ENCODE measurements at places on chromosomes 2 and 18.
A peak's percentile ranks its signal among the peaks of the same experiment; 100 is the strongest.

GRCh38 chr2:182077023-182077422 lies 91.4 kb downstream of the PPP1R1C start:
- no peak for DNase-seq

DNA sequence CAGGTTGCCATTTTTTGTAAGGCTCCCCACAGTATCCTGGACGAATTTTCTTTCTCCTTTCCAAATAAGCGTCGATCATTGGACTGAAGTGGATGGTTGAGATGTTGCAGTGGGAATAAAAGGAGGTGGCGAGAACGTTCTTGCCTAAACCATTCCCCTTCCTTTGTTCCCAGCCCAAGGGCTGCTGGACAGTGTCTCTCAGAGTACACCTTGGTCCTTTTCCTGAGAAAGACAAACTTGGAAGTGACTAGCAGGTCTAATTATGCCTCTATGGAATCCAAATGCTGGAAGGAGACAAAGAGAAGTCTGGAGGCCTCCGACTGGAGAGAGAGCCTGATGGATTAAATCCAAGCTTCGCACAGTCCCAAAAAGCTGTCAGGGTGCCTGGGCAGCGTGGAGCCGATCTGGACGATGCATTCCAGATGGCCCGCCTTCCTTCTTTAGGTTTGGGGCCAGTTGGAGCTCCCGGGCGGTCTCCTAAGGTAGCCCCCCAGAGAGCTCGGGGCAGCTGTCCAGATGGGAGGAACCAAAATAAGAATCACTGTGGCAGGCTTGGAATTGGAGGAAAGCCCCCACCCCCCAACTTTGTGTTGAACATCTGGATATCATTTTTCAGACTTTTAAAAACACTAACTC lies 186.8 kb downstream of the TMEM247 start:
- DNase-seq: no peak

DNA sequence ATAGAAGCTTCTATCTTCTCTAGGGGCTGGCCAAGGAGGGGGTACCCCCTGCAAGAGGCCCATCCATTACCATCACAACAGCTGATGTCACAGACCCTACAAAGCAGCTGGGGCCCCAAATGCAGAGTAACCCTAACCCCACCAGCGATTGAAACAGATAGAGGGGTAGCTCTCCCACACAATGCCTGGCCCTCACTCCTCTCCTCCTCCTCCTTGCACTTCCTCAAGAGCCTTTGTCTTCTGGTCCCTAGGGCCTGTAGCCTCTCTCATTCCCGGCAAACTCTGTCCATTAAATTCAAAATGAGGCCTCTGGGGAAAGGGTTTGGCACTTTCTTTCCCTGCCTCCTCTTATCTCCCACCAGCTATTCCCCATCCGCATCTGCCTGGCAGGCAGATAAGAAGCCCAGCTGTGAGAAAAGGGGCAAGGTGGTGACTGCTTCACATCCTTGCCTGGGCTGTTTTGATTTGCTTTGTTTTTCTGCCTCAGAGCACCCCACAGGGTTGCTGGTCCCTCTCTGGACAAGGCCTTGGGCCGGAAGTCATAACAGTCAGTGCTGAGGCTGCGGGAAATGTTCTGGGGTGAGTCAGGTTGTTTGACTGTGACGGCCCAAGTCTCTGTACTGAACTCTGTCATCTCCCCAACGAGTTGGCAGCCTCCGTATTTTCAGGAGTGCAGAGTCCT lies 26.1 kb upstream of the CYP26B1 start:
- no peak for DNase-seq

DNA sequence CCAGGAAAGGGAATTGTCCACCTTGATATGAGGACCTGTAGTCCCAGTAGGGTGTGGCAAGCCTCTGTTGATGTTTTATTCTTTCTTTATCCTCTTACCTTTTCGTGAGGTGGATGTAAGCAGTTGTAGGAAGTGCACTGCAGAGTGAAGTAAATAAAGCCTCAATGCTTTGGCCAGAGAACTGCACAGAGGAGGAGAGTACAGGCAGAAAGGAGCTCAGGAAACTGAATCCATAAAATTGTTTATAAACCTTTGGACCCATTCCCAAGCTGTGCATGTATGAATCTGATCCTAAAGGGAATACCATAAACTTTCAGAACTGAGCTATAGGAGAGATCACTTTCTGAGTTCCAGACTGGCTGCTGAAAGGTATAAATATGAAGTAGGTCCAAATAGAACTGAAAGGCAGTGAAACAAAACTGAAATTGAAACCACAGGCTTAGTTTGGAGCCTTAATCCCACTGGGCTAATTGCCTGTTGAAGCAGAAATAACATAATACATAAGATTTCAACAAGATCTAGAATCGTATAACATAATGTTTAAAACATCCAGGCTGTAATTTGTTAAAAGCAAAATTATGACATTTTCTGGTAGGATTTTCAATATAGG lies 17.9 kb upstream of the SLC9A4 start:
- DNase-seq: no peak

DNA sequence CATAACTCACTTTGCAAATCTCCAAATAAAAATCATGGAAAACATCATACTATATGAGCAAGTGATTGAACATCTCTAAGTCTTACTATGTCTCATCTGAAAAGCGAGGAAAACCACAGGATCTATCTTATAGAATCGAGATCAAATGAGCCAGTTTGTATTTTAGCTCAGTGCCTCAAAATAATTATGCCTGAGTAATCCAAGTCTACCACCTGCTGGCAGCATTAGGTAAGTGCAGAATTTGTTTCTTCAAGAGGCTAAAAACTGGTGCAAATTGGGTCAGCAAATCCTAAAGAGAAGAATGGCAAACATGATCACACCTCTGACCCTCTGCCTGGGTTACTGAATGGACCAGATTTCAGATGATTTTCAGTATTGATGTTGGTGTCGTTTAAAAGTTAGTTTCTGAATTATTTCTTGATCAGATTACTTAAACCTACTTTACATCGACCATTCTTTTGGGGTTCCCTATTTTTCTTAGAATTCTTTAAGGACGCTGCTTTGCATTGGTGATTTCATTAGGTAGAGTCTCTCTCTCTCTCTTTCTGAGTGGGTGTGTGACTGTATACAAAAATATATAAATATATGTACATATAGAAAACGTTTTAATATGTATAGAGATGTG lies 12.7 kb upstream of the FHOD3 start:
- no peak for DNase-seq

DNA sequence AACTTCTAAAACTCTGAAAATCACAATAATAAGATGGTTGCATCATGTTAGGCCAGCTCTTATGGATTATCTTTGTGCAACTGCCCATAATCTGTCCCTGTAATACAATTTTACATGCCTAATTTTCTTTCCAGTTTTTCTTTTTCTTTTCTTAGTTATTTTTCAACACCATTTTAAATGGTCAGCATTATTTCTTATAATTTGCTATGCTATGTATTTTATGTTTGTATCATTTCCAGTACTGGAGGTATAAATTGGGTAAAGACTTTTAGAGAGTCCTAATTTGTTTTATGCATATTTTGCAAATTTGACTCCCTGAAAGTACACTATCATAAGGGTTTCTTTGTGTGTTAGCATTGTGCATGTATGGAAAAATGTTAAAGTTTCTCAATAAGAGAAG lies 333.0 kb downstream of the CCDC178 start:
- DNase-seq: no peak

- no peak for DNase-seq
Observed at GRCh38 chr2:216947055-216947454, 87.2 kb upstream of the TNP1 start.

- DNase-seq: no peak
Observed at GRCh38 chr2:203347375-203347774, 19.2 kb downstream of the ABI2 start.

GRCh38 chr2:162212366-162212765 lies 30.9 kb downstream of the FAP start:
- no peak for DNase-seq

GRCh38 chr2:233353769-233354499 lies at the start of gene DGKD:
TSS of gene DGKD (plus strand) at chr2:233354494. CDS start at chr2:233354519, 25 bp downstream.
- peak; percentile 63 for DNase-seq

DNA sequence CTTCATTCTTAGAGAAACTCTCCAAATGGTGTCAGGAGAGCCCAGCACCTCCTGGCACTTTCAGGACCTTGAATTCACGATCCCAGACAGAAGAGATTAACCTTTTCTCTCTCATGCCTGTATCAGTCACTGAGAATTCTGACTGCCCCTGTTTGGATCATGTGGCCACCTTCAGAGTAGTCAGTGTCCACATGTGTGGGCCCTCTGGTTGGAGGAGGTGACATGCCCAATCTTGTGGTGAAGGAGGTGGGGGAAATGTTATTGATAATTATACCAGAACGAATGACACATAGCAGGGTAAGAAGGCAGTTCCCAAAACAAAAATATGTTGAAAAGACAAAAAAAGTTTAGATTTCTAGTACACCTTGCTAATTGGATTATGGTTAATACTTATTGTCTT lies 31.7 kb downstream of the UBXN4 start:
- no peak for DNase-seq

DNA sequence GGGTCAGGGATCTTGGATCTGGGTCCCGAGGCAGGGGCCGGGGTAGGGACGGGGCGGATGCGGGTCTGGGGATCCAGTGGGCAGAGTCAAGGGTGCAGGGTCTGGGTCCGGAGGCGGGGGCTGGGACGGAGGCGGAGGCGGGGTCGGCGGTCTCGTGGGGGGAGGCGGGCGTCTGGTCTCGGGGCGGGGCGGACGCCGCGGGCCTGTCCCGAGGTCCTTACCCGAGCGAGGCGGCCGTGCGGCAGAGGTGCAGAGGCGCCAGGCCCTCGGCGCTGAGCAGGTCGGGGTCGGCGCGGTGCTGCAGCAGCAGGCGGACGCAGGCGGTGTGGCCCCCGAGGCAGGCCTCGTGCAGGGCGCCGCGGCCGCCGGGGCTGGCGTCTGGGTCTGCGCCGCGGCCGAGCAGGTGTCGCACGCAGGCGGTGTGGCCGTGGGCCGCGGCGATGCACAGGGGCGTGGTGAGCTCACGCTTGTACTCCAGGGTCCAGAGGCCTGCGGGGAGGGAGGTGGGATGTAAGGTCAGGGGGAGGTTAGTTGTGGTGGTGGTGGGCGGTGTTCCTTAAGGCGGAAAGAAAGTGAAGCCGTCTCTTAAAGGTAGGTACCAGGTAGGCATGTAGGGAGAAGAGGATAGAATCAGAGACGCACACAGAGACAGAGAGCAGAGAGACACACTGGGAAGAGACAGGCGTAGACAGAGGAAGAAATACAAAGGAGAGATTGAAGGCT lies 26.6 kb downstream of the ASB18 start:
- no peak for DNase-seq

GRCh38 chr2:31028417-31028816 lies 109.8 kb downstream of the GALNT14 start:
- no peak for DNase-seq

- no peak for DNase-seq
Observed at GRCh38 chr2:72031346-72032110, 116.1 kb downstream of the CYP26B1 start.

DNA sequence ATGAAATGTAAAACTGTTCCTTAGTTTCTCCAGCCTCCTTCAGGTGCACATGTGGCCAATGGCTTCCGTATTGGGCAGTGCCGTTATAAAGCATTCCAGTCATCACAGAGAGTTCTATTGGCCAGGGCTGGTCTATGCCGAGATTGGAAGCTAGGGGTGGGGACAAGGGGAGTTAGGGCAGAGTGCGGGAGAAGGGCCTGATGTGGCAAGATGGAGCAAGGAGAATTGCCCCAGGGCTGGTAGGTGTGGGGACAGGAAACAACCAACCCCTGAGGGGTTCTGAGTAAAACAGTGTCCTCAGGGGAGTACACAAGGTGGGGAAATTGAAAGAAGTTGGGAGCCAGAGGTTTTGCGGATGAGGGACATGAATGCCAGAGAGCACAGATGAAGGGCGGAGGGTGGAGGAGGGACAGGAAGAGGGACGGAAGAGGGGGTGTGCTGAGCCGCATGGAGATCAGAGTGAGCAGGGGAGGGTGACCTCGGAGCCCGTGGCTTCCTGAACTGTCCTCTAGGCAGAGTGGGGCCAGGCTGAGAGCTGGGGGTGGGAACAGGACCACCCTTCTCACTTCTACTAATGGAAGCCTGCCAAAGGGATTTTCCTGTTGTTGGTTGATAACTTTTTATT lies 9.1 kb upstream of the ATP6V1C2 start:
- DNase-seq: no peak

- no peak for DNase-seq
Observed at GRCh38 chr2:41326851-41327250, 721.0 kb upstream of the PKDCC start.

DNA sequence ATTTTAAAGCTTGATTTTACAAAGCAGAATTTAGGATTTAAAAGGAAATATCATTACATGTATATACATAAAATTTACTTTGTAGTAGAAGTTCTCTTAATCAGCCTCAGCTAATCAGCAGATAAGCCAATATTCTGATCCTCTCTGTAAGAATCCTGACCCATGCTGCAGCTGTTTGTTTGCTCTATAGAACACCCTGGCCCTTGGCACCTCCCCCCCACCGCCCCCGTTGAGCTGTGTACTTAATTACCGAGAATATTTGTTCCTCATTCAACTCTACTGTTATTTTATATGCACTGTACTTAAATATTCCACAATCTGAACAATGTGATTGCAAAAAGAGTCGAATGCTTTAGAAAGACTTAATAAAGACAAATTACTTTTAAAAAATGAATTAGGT lies 98.0 kb downstream of the EVA1A start:
- no peak for DNase-seq

DNA sequence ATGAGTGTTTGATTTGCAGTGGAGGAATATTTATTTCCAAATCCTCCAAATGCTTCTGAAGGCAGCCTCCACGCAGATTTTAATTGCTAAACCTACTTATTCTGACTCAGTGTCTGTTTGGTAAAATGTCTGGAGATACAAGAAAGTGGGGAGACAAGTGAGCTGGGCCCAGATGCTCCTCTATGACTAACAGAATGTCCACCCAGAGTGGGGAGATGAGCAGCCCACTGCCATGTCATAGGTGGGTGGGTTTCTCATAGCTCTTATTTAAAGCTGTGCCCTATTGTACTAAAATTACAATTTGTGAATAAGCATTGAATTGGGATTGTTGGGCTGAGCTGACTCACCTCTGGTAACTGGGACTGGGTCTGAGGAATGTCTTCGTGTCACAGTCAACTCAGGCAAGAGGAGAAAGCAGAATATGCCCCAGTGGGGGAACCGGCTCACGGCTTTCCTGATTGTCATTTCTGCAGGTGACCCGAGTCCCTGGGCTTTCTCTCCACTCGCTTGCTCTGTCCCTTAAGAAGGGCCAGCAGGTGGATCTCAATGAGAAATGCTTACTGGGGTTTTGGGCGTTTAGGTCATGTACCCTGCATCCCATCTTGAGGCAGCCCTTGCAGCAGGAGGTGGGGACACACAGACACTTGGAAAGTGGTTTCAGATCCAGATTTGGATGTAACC lies 116.3 kb upstream of the SPRED2 start:
- DNase-seq: no peak

- no peak for DNase-seq
Observed at GRCh38 chr2:232368311-232368731, 10.2 kb upstream of the ALPP start.

DNA sequence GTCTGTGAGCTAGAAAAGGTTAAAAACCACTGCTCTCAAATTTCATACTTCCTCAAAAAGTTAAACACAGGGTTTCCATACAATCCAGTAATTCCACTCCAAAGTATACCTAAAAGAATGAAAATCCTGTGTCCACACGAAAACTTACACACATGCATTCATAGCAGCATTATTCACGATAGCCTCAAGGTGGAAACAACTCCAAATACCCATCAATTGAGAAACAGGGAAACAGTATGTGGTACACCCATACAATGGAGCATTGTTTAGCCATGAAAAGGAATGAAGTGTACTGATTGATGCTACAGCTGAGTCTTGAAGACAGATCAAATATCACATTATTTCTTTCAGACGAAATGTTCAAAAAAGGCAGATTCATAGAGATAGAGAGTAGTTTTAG lies 36.7 kb downstream of the UXS1 start:
- DNase-seq: no peak

GRCh38 chr18:70398076-70398475 lies 109.2 kb downstream of the SOCS6 start:
- DNase-seq: no peak

- DNase-seq: no peak
Observed at GRCh38 chr2:217048730-217049129, 188.9 kb upstream of the TNP1 start.
